ENCODE measurements at places on chromosomes 2 and 18.

GRCh38 chr2:157053876-157054275 is 203.6 kb upstream of the GALNT5 start:
- no peak for DNase-seq

- DNase-seq = no peak
These were observed 971.0 kb upstream of the CDH2 start for GRCh38 chr18:29147944-29148343.

- no peak for DNase-seq
These were observed 2.3 kb upstream of the ARHGEF33 start for GRCh38 chr2:38887347-38887746.

GRCh38 chr2:165648801-165649200 is 145.2 kb downstream of the GALNT3 start:
- no peak for DNase-seq

DNA sequence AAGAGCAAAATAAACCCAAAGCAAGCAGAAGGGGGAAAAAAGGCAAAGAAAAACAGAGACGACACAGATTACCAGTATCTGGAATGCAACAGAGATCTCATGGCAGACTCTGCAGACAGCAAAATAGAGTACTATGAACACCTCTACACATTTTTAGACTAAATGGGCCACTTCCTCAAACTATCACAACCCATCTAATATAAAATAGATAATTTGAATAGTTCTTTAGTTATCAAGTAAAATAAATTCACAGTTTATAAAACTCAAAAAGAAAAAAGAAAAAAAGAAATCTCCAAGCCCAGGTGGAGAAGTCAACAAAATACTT is 16.6 kb downstream of the SESTD1 start:
- no peak for DNase-seq

- peak; percentile 38 for DNase-seq
These were observed 48.8 kb upstream of the IHH start for GRCh38 chr2:219109471-219109870.

- no peak for DNase-seq
These were observed 41.1 kb downstream of the LIMS1 start for GRCh38 chr2:108575132-108575966.

GRCh38 chr2:118127250-118127649 is 39.0 kb downstream of the INSIG2 start:
- no peak for DNase-seq

GRCh38 chr2:48306409-48307284 is 223.3 kb upstream of the STON1 start:
- no peak for DNase-seq

DNA sequence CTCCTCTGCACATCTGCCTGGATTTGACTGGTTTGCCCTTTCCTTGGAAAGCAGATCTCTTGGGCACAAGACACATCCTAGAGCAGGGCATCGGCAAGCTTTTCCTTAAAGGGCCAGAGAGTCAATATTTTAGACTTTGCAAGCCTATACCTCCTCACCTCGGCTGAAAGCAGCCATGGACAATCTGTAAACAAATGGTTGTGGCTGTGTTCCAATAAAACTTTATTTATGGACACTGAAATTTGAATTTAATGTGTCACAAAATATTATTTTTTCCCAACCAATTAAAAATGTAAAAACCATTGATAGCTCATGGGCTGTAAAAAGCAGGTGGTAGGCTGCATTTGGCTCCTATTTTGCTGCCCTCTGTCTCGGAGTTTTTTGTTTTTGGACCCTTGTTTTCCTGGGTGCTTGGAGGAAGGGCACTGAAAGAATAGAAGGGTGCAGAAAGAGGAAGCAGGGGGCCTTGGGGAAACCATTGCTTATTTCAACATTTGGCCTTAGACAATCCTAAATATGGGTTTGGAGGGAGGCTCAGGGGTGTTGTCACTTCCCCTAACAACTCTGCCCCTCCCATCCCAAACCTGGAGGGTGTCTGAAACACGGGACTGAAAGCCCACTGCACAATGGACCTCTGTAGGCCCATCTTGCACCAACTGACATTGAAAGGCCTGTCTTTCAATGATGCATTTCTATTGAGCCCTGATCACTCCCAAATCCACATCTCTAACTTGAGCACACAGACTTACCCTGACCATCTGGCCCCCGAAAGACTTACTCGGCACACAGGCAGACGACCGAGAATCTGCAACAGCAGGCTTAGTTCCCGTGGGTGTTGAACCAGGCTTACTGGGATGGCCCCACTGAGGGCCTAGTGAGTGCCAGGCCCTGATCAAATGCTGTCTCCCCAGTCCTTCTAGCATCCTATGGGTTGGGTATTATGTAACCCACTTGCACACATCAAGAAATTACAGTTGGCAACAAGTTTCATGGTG is 7.1 kb upstream of the ZFP36L2 start:
- no peak for DNase-seq

- DNase-seq = no peak
These were observed 731.7 kb upstream of the ZNF804A start for GRCh38 chr2:183866666-183867065.

DNA sequence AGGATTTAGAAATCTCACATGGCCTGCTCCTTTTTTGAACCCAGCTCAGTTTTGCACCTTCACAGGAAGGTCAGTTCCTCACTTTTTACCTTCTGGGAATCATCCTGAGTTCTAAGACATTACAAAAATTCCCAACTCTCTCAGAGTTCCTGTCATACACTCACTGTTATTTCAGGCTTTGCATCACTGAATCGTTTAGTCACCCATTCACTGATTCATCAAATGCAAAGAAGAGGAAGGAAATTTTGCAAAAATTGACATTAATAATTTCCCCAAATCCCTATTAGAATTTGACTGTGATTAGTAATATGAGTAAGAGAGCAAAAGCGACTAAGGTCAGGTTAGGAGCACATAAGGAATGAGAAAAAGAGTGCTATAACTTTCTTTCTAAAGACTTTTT is 197.5 kb downstream of the PDE1A start:
- no peak for DNase-seq
